ENCODE measurements at places on chromosomes 7 and 10.

DNA sequence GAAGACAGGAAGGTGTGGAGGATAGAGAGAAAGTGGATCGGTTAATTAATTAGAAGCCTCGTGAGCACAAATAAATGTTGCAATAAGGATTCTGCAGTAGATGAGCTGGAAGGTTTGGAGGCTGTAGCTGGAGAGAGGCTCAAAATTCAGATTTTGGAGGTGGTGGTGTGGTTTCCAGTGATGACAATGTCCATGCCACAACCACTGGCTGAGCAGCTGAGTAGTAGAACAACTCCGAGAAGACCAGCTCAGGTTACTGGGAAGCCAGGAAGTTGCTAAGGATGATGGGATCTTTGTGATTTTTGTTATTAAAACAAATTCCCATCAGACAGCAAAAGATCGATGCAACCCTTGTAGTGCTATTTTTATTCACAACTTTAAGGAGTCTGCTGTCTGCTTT lies 7.7 kb downstream of the SLC26A4 start:
- DNase-seq = no peak

DNA sequence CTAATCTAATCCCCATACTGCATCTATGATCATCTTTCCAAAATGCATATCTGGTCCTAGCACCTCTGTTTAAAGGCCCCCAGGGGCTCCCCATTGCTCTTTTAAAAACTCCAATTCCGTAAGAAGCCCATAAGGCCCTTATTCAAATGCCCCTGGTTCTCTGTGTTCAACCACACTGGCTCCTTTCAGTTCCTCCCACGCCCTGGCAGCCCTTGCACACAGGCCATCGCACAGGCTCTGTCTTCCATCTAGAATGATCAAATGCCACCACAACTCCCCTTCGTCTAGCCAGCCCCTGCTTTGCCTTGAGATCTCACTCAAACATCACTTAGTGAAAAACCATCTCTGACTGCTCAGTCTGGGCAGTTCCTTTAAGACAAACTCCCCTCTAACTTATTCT lies 112.9 kb upstream of the LYZL2 start:
- no peak for DNase-seq

- peak; percentile 12 for DNase-seq
Measured at GRCh38 chr7:54888067-54888733, 129.2 kb upstream of the SEC61G start.

DNA sequence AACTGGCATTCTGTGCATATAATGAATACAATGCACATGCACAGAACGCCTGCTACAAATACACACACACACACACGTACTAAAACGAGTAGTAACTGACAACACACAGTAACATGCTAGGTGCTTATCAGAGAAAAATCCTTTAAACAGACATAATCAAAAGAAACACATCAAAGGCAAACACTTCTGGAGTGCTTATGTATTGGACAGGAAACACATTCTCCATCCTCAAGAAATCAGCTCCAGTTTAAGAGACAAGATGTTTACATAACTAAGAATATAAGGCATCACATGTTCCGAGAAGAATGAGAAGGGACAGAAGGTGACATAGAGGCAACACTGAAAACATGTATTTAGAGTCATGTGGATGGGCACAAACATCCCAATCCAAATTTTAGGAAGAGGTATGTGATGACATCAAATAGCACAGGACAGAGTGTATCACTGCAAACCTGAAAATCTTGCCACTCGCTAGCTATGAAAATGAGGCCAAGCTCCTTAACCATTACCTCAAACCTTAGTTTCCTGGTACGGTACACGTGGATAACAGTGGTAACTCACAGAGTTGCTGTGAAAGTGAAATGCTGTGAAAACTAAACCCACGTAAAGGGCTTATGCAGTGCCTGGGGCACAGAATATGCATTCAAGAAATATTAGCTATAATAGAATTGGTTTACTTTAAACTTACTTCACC lies 619.6 kb downstream of the PARD3 start:
- DNase-seq = no peak

DNA sequence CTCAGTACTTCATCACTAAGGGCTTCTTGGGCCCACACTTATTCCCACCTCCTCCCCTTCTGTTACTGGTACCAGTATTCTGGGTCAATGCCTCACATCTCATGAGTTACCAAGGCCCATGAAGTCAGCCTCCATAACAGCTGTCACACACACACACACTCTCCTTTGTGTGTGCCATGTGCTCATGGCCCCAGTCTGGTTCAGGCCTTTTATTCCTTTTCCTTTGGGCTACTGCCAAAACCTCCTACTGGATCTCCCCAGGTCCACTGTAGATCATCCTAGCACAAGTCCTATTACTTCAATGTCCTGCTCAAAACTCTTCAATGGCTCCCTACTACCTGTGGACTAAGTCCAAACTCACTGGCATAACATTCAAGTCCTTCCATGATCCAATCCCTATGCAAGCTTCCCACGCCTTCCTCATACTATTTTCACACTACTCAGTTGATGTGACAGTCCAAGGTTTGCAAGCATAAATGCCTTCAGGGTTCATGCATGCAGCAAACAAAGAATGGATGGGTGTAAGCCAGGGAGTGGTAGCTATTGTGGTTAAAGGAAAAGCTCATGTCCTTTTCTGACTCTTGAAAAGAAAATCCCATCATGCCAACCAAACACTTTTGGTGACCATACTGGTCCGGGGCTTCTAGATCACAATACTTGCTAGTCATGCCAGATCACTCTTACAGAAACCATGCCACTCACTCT lies 68.1 kb downstream of the CCDC6 start:
- DNase-seq = no peak

DNA sequence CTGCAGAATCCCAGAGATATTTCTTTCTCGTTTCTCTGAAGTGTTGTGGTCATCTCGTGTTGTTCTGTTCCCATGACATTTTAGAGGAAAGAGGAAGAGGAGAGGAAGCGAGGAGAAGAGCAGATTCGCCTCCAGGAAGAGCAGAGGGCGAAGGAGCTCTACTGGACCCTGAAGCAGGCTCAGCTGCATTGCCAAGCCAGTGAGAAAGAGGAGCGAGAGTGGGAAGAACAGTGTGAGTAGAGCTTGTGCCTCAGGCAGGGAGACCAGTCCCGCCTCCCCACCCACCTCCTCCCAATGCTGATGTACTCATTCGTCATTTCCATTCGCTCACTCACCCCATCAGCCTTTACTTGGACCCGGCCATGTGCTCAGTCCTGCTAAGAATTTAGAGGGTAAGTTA lies 50.8 kb downstream of the SH2D4B start:
- no peak for DNase-seq

GRCh38 chr10:74634995-74635536 lies 191.3 kb upstream of the KAT6B start:
- DNase-seq = no peak

- DNase-seq = no peak
Measured at GRCh38 chr7:46321556-46322205, 400.6 kb upstream of the IGFBP3 start.

- peak; percentile 9 for DNase-seq
Measured at GRCh38 chr7:76023002-76023401, 24.8 kb downstream of the STYXL1 start.

GRCh38 chr10:114038819-114039218 lies 4.8 kb upstream of the ADRB1 start:
- DNase-seq = no peak

DNA sequence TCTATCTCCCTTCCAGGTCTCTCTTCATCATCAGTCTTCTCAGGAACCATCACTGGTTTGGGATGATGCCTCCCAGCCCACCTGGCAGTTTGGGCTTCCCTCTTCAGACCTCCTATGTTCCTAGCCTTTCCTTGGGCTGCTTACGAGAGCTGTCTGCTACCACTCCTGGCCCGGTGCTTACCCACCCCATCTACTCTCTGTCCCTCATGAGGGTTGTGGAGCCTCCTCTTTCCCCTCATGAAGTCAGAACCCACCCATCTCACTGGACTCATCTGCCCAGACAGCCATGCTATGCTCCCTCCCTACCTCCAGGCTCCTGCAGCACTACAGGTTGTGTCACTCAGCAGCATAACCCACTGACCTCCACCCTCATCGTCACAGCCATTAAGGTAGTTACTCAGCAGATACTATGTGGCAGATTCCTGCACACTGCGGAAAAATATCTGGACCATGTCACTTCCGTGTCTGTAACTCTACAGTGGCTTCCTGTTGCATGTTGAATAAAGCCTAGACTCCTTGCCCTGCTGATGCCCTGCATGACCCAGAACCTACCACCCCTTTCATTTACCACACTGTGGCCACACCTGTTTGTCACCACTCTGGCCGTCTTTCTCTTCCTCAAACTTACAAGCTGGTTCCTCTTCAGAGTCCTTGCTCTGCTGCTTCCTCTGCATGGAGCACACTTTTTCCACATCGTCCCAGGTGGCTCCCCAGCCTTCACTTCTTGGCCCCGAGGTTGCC lies 2.0 kb downstream of the DBNL start:
- DNase-seq = no peak

DNA sequence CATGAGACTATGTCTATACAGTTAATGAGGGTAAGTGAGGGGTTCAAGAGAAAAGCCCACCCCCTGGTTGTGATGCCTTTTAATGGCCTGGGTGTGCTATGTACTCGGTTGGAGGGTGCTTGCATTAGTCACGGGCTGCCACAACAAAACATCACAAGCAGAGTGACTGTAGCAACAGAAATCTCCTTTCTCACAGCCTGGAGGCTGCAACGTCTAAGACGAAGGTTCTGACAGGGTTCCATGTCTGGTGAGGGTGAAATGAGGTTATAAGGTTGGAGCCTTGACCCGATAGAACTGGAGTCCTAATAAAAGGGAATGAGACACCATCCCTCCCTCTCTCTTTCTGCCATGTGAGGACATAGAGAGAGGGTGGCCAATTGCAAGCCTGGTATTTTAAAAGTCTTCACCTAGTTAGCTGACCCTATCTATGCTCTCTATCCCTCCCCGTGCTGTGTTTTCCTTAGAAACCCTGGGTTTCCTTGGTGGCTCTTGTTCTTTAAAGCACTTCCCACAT lies 126.0 kb upstream of the GDF10 start:
- no peak for DNase-seq

DNA sequence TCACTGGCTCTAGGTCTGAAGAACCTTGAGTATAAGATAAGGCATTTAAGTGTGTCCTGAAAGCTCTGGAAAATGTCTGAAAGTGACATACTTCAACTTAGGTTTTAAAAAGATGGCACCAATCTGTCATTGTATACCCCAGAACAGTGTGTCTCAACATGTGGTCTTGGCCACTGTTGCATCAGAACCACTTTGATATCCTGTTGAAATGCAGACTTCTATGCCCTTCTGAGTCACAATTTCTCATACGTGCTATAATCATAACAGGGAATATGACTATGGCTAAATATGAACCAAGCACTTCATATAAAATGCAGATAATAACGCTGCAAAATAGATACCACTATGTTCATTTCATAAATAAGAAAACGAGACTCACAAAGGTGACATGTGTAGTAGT lies 38.0 kb upstream of the GPAM start:
- DNase-seq = no peak

DNA sequence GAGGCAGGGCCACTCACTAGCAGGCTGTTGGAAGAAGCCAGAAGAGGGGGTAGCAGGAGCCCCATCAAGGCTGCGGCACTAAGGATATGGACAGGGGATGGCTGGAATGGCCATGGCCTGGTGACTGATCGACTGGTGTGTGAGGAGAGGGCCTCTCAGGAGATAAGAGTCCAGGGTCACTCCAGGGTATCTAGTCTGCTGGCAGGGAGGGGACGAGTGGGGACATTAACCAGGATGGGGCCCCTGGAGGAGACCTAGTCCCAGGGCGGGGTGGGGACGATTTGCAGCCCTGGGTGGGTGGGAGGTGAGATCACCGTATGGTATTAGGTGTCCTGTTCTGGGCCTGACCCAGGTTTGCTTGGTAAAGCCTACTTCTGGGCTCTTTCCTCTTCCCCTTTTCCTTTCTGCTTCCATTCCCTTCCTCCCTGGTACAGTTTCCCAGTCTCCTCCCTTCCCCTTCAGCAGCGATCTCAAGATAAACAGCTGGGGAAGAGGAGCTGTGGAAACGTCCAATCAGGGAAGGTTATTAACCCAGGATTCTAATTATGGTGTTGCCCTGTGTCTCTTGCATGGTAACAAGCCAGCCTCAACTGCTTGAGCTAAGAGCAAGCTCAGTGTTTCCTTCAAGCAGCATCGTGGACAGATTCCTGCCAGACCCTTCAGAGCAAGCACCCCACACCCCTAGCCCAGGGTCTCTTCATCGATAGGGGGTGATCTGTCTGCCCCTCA lies 233.2 kb downstream of the RPS24 start:
- DNase-seq = no peak

GRCh38 chr10:64586934-64587503 lies 1065.8 kb downstream of the REEP3 start:
- no peak for DNase-seq

GRCh38 chr10:70982443-70982842 lies 94.1 kb upstream of the PCBD1 start:
- DNase-seq = no peak

DNA sequence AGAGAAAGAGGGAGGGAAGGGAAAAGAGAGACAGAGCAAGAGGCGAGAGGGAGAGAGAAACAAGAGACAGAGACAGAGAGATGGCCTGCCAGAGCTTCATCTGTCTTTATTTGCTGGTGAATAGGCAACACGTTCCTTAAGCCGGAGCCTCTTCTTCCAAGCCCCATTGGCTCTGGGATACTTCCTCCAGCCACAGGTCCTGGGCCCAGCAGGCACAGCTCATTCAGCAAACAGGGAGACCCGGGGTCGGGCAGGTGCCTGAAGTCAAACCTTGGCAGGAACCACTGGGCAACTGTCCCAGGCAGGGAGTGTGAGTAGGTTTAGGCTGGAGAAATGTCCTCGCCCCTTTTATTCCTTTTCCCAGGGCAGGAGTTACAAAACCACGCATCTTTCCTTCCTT lies 68.2 kb downstream of the MYL10 start:
- no peak for DNase-seq

DNA sequence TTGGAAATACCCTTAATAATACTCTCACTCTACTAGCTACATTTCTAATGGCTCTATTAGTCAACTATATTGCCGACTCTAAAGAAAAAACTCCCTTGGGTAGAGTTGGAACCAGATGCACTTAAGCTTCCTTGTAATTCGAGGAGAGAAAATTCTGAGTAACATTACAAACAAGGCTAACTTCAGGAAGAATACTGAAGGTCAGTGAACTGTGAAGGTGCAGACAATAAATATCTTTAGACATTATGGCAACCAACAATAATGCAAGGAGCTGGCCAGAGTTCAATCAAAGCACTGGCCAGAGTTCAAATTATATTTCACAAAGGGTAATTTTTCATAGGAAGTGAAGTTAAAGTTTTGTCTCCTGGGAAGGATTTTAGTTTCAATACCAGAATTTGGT lies 40.7 kb upstream of the MRLN start:
- no peak for DNase-seq

- DNase-seq = no peak
Measured at GRCh38 chr7:134602881-134603451, 43.7 kb upstream of the BPGM start.

GRCh38 chr7:94414481-94414880 lies 19.8 kb downstream of the COL1A2 start:
- DNase-seq = no peak

GRCh38 chr10:117518246-117518645 lies 24.3 kb upstream of the EMX2 start:
- DNase-seq = no peak

DNA sequence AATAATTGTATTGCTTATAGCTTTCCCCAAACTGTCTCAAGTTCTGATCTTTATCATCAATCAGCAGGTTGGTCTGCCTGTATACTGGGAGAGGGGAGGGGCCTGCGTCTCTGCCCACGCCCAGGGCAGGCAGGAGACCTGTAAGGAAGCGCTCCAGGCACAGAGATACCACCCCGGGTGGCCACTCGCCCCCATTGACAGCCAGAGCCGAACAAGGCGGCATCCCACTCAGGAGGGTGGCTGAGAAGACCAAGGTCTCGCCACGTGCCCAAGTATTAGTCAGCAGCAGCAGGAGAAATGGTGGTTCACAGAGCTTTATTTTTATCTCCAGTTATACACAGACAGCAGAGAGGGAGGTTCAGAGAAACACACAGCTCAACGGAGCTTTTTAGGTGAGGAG lies 7.2 kb downstream of the STK32C start:
- no peak for DNase-seq

All from endothelial cell (in vitro differentiated cells).